ENCODE measurements at places on chromosomes 6 and 20.

DNA sequence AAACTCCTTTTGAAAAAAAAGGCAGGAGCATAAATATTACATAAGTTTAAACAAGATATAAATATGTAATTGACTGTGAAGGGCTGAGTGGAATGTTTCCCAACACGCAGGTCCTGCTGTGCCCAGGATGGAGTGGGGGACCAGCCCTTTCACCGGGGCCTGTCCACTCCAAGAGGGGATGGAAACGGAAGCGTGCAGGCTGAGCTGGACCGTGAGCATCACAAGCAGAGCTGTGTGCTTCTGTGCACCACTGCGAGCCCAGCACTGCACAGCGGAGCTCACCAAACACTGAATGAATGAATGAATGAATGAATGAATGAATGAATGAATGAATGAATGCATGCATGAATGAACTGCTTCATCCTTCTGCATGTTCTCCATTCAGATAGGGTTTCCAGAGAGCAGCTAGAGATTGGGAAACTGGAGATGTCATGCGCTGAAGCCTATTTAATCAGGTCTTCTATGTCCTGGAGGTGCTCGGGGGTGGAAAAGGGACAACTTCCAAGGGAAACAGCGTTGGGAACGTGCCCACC is 157.7 kb downstream of the ANKRD60 start:
- no peak for DNase-seq

DNA sequence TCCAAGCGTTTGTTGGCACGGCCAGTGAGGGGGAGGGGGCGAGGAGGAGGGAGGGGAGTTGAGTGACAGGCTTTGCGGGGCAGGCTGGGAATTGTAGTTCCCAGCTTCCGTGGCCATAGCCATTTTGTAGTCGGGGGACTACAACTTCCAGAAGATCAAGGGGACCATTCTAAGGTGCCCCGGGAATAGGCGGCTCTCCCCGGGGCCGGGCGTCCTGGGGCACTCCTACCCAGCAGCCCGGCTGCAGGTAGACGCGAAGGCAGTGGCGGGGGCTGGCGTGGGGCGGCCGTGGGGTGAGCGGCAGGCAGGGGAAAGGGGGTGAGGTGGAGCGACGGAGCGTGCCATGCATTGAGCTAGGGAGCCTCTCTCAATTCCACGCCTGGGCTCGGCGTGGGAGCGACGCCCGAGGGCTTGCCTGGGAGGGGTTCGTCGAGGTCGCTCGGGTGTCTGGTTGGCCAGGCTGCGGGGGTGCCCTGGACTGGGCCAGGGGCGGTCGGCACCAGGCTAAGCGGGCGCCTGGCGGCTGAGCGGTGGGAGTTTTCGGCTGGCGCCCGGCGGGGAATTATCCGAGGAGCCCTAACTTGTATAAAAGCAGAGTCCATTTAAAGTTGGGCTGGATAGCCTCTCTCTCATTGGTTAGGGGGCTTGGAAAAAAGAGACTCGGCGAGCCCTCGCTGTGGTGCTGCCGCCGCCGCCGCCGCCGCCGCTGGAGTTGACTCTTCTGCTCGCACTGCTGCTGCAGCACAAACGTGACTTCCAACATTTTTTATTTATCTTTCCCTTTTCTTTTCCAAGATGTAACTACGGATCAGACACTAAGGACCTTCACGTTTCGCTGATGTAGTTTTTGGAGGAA is at the start of gene JARID2:
JARID2 (plus strand) TSS at position 709 of the 856 bp plus-strand sequence. CDS start 471 bp downstream, outside the sequence.
- DNase-seq, result peak; percentile 98

GRCh38 chr20:19298652-19299051 is 86.2 kb downstream of the SLC24A3 start:
- no peak for DNase-seq

DNA sequence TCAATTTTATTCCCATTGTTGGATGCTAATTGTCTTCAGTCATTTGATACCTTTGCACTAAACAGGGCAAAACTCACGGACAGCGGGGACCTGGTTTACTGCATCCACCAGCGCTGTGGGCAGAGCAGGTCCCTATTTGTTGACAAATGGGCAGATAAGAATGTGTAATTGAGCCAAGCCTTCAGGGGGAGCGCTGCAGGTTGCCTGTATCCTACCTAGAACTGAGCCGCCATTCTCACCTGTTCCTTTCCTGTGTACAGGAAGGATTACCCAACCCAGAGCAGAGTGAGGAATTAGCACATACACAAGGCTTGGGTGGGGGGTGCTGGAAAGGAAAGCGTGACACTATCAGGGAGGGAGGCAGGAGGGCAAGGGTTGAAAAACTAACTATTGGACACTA is 89.1 kb upstream of the FOXA2 start:
- no peak for DNase-seq

DNA sequence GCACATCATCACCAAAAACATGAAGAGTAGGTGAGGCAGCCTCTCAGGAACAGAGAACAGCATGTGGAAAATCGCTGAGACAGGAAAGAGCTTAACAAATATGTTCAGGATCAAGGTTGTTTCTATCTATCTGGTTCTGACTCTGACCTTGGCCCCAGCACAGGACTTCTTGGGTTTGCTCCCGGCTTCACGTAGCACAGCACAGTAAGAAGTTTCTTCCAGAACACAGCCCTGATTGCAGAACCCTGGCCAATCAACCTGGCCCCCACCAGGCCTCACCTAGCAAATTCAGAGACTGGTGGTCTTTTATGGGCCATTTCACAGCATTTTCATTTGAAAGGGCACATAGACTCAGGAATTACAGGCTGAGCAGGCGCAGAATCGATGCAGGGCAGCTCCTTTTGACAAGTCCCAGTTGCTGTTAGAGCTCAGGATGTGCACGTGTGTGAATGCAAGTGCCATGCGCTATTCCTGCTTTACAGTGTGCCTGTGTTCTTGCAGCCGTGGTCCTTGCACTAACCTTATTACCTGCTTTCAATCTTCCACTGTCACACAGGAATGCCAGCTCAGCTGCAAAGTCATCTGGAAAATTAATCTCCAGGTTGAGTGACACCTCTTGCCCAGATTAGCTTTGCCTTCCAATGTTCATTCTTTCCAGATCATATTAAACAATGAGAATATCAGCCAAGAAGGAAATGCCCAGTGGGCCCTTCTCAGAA is 100.5 kb upstream of the SLC2A12 start:
- DNase-seq, result no peak

DNA sequence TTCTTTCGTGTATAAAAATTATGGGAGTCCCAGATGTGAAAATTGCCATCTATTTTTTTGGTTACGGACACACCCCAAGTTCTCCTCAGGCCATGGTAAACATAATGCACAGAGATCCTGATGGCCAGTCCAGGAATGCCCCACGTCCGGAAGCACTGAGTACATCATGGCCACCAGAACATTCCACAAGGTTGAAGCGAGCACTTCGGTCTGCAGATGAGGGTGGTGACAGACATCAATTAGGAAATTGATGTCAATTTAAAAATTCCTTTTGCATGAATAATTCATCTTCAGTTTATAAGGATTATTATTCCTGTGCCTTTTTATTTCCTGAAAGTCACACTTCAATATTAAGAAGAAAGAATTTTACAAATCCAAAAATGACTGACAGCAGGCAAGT is 13.2 kb upstream of the EXOC2 start:
- no peak for DNase-seq

- no peak for DNase-seq
These were observed 135.9 kb downstream of the SOX4 start for GRCh38 chr6:21729431-21729830.

DNA sequence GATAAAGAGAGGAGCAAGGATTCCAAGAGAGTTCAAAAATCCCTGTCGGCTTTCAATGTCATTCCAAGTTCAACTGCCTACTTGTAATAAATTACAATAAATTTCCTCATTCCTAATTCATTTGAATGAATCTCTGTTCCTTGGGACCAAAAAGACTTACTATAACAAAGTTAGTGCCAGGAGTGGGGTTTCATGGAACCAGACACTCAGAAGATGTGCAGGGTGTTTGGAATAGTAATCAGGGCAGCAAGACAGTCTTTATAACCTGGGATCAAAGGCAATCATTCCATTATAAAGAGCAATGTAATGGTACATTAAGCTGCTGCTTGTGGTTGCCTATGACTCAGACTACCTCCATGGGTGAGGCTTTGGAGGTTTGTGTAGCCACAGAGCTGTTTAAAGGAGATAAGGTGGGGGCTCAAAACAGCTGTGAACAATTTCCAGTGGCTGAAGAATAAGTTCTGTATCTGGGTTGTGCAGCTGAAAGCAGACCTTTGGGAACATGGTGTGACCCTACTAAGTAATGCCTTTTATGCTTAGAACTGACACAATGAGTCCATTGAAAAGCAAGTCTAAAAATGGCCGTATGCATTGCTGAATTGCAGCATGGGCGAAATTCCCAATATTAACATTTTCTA is 159.9 kb downstream of the LINC00237 start:
- DNase-seq, result no peak

DNA sequence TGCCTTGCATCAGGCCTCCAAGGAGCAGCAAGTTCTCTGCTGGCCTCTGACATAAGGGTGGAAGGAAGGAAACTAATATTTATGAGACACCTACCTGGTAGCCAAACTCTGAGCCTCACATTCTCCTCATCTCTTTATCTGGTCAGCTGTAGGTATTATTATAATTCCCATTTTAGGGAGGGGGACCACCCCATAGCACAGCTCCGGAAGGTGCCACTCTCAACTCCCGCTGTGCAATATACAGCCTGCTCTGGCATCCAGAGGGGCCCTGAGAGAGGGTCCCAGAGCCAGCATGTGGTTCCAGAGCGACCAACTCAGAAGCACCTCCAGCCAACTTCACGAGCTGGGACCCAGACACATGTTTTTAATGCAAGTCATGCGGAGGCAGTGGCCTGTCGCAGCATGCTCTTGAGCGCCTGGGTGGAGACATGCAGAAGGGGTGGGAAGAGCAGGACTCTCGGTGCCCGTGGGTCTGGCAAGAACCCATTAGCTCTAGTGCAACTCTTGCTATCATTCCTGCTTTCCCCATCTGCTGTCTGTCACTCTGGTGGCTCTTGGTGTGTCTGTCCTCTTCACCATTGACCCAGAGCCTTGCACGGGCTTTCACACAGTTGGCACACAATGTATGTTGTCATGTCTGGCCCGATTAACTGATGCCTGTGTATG is 15.0 kb upstream of the MYMX start:
- DNase-seq, result no peak

DNA sequence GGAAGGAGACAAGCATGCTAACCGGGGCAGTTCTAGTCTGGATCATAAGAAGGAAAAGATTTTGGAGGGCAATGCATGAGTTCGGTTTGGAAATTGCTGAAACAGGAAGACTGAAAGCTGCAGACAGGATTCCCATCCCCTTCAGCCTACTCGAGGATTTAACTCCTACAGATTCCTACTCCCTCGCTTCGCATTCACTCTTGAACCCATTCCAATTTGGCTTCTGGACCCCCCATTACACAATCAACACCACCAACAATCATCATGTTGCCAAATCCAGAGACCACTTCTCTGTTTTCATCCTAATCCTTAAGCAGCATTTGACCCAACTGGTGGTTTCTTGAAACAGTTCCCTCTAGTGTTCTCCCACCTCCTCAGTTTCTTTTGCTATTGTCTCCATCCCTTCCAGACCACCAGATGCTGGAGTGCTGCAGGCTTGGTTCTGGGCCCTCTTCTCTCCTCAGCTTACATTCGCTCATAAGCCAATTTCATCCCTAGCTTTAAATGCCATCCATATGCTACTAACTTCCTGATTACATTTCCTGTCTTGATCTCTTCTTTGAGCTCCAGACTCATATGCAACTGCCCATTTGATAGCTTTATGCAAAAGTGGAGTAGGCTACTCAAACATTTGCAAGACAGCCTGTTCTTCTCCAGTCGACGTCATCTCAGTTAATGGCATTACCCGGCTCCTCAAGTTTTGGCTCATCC is 66.5 kb downstream of the DTNBP1 start:
- DNase-seq, result no peak

- no peak for DNase-seq
These were observed 16.3 kb downstream of the ZNF76 start for GRCh38 chr6:35275744-35276260.

- DNase-seq, result peak; percentile 23
These were observed 130.8 kb downstream of the JPH2 start for GRCh38 chr20:44056010-44056698.

DNA sequence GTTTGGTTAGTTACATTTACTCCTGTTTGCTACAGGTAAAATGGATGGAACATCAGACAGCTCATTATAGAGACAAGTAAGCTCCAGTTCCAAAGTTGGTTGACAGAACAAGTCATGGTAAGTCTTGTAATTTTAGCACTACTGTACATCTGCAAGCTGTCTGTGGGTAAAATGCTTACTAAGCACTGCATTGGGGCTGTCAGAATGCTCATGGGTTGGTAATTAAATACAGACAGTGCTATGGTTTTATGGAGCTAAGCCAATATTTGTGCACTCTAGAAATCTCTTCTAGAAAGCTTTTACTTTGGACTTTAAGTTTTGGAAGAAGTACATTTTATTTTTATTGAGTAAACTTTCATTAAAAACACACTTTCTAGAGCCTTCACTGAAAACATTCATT is 419.2 kb upstream of the MMS22L start:
- no peak for DNase-seq

- DNase-seq, result no peak
These were observed 655 bp upstream of the NDUFAF4 start for GRCh38 chr6:96898241-96898851.

DNA sequence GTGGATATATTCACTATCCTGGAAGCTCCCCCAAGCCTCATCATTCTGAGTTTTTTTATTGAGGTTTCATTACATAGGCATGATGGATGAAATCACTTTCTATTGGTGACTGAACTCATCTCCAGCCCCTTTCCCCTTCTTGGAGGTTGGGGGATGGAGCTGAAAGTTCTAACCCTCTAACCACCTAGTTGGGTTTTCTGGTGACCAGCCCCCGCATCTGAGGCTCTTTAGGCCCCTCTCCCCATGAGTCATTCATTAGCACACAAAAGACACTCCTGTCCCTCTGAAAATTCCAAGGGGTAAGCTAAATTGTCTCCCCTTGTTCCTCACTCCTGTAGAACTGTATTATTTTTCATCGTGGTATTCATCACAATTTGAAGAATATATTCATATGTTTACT is 33.3 kb downstream of the GFRA4 start:
- DNase-seq, result no peak

- no peak for DNase-seq
These were observed 117.8 kb upstream of the NEDD9 start for GRCh38 chr6:11350294-11350693.
